Neuronal stem cell (in vitro differentiated cells): ENCODE measurements at places on chromosomes 12 and 14.

GRCh38 chr14:80231702-80232101 lies 20.4 kb upstream of the DIO2 start:
- H3K27me3 ChIP-seq = no peaks in the 10 kb centered on the region
- no peak overlapping the region for H3K4me3 ChIP-seq
- H3K36me3 ChIP-seq = no peaks in the 10 kb centered on the region
- H3K27ac ChIP-seq = no peak overlapping the region

DNA sequence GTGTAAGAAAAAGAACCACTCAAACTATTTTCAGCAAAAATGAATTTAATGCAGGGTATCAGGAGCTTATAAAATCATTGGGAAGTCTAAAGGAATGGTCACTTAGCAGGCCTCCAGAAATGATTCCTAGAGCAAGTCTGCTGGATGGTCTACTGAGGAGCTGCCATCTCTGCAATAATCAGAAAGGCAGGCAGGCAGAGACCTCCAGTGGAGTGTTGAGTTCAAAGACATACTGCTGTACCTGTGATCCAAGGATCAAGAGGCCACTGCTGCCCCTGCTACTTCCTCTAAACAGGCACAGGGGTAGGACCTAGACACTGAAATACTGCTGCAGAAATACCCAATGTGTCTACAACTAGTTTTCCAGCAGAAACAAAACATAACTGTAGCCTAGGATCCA lies 14.5 kb upstream of the KICS2 start:
- no peaks in the 10 kb centered on the region for H3K4me1 ChIP-seq
- DNase-seq = no peak
- H3K4me3 ChIP-seq = no peak overlapping the region
- no peaks in the 10 kb centered on the region for H3K36me3 ChIP-seq
- H3K27ac ChIP-seq = no peak overlapping the region
- H3K27me3 ChIP-seq = no peaks in the 10 kb centered on the region

DNA sequence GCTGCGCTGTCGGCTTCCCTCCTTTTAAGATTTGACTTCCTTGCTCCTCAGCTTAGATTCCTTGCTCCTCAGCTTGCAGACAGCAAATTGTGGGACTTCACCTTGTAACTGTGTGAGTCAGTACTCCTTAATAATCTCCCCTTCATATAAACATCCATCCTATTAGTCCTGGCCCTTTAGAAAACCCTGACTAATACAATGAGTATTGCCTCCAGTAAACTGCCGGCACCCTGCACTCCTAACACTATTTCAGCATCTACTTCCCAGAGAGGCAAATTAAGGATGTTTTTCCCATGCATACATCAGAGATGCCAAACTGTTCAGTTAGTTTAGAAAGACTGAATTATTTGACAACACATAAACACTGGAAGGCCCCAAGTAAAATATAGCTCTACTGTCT lies 611.3 kb upstream of the TMEM132C start:
- H3K27ac ChIP-seq = no peak overlapping the region
- H3K4me1 ChIP-seq = peaks cover 1% of the 10 kb centered on the region
- no peaks in the 10 kb centered on the region for H3K27me3 ChIP-seq
- H3K4me3 ChIP-seq = no peak overlapping the region
- no peaks in the 10 kb centered on the region for H3K36me3 ChIP-seq
- no peak for DNase-seq

DNA sequence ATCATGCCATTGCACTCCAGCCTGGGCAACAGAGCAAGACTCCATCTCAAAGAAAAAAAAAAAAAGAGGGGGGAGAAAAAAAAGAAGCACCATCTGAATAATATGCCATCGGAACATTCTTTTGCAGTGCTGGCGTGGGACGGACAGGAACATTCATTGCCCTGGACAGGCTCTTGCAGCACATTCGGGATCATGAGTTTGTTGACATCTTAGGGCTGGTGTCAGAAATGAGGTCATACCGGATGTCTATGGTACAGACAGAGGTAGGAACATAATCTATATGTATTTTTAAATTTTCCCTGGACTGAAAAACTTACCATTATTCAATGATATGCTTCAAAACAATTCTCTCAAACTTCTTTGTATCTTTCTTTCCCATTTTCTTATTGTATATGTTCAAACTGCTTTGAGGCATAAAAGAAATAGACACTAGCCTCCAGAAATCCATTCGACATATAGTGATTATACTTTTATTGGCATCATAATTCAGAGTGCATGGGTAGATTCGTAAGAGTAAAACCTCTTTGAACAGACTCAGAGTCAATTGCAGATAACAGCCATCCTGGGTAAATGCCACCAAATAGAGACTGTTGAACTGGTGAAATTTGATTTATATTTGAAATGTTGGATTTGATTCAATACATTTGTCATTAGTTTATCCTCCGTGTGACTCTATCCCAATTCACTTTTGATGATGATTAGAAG lies 199.7 kb downstream of the EPS8 start:
- H3K27ac ChIP-seq = no peak overlapping the region
- DNase-seq = no peak
- no peak overlapping the region for H3K4me3 ChIP-seq
- no peaks in the 10 kb centered on the region for H3K4me1 ChIP-seq
- H3K36me3 ChIP-seq = no peaks in the 10 kb centered on the region

DNA sequence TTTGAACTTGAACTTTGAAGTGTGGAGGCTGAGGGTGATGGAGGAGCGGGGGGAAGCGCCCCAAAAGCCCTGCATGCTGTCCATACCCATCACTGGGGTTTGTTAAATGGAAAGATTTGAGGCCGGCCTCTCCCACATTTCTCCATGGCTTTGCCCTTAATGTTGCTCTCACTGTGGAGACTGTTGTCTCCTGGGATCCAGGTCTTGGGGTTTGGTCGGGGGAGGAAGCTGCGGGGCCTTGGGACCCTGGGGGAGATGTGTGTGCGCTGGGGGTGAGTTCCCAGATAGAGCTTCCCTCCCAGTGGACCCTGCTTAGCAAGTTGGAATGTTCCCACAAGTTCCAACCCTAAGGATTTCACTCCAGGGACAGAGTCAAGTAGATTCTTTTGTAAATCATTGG lies 28.0 kb upstream of the LRTM2 start:
- no peak overlapping the region for H3K4me3 ChIP-seq
- no peak overlapping the region for H3K27ac ChIP-seq
- H3K36me3 ChIP-seq = peaks cover 11% of the 10 kb centered on the region
- DNase-seq = no peak
- no peaks in the 10 kb centered on the region for H3K27me3 ChIP-seq
- H3K4me1 ChIP-seq = peaks cover 5% of the 10 kb centered on the region

DNA sequence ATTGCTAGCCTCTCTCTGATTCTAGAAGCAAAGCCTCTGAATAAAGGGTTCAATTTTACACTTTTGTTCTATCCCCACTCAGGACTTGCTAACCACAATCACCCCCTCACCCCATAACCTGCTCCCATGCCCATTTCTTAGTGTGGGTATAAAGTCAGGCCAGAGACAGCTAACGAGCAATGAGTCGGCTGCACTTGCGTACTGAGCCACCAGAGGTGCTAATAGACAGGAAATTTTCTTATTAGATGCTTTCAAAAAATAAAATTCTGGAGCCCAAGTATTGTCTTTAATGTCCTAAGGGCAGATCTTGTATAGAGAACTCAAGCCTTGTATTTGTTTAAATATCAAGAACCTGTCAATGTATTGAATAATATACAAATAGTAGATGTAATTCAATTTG lies 256.9 kb downstream of the SYT1 start:
- H3K4me1 ChIP-seq = no peaks in the 10 kb centered on the region
- H3K4me3 ChIP-seq = no peak overlapping the region
- no peak for DNase-seq
- no peaks in the 10 kb centered on the region for H3K27me3 ChIP-seq
- H3K27ac ChIP-seq = no peak overlapping the region

- no peak overlapping the region for H3K4me3 ChIP-seq
- no peak for DNase-seq
- H3K27me3 ChIP-seq = peaks cover 2% of the 10 kb centered on the region
- H3K27ac ChIP-seq = no peak overlapping the region
Measured at GRCh38 chr14:94795372-94795771, 25.5 kb upstream of the GSC start.

GRCh38 chr14:100568164-100568997 lies 18.8 kb downstream of the BEGAIN start:
- no peak overlapping the region for H3K27ac ChIP-seq
- peaks cover 13% of the 10 kb centered on the region for H3K4me1 ChIP-seq
- H3K27me3 ChIP-seq = peaks cover 90% of the 10 kb centered on the region
- DNase-seq = no peak
- no peaks in the 10 kb centered on the region for H3K36me3 ChIP-seq
- peak overlapping the region; percentile 36 for H3K4me3 ChIP-seq

DNA sequence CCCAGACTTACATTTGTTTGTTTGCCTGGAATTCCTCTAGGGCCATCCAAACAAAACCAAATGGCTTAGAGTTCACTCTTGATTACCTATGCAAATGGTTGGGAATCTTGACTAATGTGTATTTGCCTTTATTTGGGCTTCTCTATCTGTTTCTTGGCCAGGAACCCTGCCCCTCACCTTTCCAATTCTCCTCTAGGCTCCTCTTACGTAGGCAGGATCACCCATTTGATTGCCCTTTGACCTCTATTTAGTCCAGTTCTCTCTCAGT lies 123.0 kb upstream of the DYRK2 start:
- no peaks in the 10 kb centered on the region for H3K27me3 ChIP-seq
- no peak overlapping the region for H3K27ac ChIP-seq
- DNase-seq = no peak
- H3K4me1 ChIP-seq = peaks cover 9% of the 10 kb centered on the region

DNA sequence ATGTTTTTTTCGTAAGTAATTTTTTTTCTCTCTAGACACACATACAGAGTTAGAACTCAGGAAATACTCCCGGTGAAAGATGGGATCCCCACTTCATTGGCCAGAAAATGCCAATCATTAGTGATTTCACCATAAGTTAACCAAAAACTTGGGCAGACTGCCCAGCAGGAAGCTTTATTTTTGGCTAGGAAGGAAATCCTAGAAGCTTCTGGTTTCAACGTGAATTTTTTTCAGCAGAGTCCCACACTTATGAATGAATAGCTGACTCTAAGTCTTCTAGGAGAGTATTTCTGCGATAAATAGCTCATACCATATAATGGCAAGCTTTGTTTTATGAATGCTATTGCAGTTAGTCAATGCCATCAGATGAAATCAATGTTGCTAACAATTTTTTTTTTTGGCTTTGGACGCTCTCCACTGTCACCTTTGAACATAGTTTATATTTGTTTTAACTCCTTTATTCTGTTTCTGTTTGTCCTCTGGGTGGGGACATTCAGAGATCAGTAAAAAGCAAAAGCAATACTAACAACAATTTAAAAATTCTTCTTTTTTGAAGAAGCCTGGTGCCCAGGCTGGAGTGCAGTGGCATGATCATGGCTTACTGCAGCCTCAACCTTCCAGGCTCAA lies 9.5 kb downstream of the PPP1CC start:
- DNase-seq = no peak
- no peak overlapping the region for H3K4me3 ChIP-seq
- no peaks in the 10 kb centered on the region for H3K27me3 ChIP-seq
- H3K36me3 ChIP-seq = peaks cover 98% of the 10 kb centered on the region
- no peak overlapping the region for H3K27ac ChIP-seq
- peaks cover 2% of the 10 kb centered on the region for H3K4me1 ChIP-seq

DNA sequence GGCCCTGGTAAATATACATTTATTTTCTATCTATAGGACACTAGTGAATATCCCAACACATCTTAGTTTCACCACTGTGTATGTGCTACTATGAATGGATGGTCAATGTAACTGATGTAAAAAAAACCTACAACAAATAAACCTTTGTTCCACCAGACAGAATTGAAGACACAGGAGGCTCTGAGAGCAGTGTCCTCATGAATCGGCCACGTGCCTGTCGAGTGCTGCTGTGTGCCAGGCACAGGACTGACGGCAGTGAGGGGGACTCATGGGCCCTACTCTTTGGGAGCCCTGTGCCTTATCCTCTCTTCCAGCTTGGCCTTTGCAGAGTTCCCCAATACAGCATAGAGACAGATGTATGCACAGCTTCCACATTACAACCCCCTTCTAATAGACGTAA lies 18.2 kb downstream of the CINP start:
- no peaks in the 10 kb centered on the region for H3K27me3 ChIP-seq
- H3K27ac ChIP-seq = no peak overlapping the region
- no peak for DNase-seq
- H3K4me1 ChIP-seq = no peaks in the 10 kb centered on the region
- H3K4me3 ChIP-seq = no peak overlapping the region

DNA sequence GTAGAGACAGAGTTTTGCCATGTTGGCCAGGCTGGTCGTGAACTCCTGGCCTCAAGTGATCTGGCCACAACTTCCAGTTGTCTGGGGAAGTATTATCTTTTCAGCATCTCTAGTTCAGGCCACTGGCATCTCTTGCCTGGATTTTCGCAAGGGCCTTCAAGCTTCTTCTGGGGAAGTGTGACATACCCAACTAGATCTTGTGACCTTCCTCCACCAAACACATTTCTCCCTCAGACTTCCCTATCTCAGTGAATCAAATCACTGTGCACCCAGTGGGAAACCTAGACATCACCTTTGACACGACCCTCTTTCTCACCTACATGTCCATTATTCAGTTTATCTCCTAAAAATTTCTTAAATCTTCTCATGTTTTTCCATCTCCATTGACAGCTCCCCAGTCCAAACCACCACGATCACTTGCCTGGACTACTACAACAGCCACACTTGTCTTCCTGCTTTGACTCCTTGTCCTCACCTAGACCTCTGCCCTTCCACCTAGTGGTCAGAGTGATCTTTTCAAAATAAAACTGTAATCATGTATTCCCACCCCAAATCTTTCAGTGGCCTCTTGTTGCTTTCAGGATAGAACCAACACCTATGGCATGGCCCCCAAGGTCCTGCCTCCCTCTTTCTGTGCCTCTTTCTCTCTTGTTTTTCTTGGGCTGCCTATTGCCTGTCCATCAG lies 3.3 kb downstream of the EEF1AKMT3 start:
- H3K27ac ChIP-seq = no peak overlapping the region
- DNase-seq = no peak
- H3K27me3 ChIP-seq = no peaks in the 10 kb centered on the region
- H3K36me3 ChIP-seq = peaks cover 25% of the 10 kb centered on the region
- no peak overlapping the region for H3K4me3 ChIP-seq
- peaks cover 9% of the 10 kb centered on the region for H3K4me1 ChIP-seq

DNA sequence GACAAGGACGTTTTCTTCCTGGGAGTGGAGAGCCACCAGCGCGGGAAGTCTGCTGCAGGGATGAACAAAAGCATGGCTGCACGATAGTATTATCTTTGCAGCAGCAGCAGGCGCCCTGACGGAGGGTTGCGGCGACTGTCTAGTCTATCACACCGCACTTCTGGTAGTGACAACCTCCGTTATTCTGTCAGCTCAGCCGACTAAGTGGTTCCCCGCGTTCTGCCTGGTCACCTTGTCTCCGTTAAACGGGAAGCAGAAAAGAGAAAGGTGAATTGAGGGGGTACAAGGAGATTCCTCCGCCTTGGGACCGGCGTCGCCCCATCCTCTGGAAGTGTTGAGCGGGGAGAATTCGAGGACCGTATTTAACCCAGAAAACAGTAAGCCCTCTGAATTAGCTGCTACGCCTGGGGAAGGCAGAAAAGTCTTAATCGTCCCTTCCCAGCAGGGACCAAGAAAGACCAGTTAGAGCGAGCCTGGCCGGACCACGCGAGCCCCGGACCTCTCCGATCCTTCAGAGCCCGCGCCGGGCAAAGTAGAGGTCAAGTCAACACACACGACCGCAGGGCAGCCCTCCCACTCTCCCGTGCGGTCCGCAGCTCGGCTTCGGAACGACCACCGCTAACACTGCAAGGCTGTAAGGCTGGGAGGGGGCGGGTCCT lies 536 bp upstream of the DAAM1 start:
- no peak for DNase-seq
- peak overlapping the region; percentile 86 for H3K4me3 ChIP-seq
- peak overlapping the region; percentile 48 for H3K27ac ChIP-seq
- peaks cover 22% of the 10 kb centered on the region for H3K4me1 ChIP-seq

GRCh38 chr14:51652168-51653078 lies 713 bp downstream of the FRMD6 start:
- H3K27ac ChIP-seq = peak overlapping the region; percentile 96
- no peak for DNase-seq
- H3K27me3 ChIP-seq = no peaks in the 10 kb centered on the region
- peak overlapping the region; percentile 95 for H3K4me3 ChIP-seq
- H3K4me1 ChIP-seq = peaks cover 7% of the 10 kb centered on the region
- no peaks in the 10 kb centered on the region for H3K36me3 ChIP-seq
